OCI-M1 (cell line): ENCODE measurements at places on chromosomes 16 and 17.

DNA sequence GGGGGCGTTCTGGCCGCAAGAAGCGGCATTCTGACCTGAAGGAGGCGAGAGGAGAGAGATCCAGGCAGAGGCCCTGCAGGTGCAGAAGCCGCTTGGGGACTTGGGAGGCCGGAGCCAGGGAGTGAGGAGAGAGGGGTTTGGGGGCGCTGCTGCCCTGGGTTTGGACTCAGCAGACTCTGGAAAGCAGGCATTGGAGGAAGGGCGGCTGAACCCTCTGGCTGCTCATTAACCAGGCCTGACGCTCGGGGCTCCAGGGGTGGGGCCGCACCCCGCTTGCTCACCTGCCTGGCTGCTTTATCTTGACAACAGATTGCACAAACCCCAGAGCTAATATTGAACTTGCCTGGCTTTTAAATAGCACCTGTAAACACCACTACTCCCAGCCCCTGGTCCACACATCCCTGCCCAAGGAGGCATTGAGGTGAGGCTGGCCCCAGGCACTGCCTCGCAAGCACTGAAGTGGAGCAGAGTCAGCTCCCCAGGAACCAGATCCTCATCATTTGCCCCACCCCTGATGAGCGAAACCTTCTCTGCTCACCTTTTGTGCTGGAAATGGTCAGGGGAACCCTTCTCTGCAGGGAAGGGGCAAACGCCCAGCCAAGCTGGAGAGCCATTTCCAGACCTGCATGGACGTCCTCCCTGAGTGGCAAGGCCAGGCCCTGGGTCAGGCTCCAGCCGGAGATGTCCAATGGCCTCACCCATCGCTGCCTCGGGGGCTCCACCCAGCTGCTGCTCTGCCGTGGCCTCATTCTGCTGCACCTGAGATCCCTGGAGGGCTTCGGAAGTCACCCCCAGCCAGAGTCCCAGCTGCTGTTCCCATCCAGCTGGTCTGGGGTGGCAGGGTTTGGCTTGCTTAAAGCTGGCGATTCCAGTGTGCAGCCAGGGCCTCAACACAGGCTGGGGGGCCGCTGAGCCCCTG is 190.2 kb upstream of the GSE1 start:
- no peak for DNase-seq

- no peak for DNase-seq
These were observed 577.8 kb downstream of the WWOX start for GRCh38 chr16:78677181-78677731.

DNA sequence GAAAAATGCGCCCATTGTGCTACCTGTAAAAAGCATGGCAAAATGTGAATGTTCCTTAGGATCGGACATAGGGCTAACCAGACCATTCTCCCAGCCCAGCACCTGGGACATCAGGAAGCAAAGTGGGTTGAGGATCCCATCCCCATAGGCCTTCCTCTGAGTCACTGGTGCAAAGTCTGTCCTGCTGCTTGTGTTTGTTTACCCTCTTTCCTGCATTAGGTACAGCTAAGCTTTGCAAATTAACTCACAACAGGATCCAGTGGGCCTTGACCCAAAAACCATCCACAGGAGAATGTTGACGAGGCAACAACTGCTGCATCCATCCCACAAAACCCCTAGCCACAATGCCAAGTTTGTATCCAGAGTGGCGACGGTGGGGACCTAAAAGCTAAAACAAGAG is 106.2 kb downstream of the GRIN2A start:
- no peak for DNase-seq

- DNase-seq, result no peak
These were observed 148.5 kb upstream of the GSE1 start for GRCh38 chr16:85464383-85465305.

- no peak for DNase-seq
These were observed 28.4 kb downstream of the TMEM204 start for GRCh38 chr16:1561836-1562235.

- no peak for DNase-seq
These were observed 30.1 kb downstream of the ACSF3 start for GRCh38 chr16:89123831-89124100.
